GM23338 (cell line): ENCODE measurements at places on chromosomes 5 and 9. TPM values are rescaled to one million over a fixed set of nuclear protein-coding genes. Genes with fewer than 3 reads are reported as not detected.
A peak's percentile ranks its signal among the peaks of the same experiment; 100 is the strongest.

CFAP77 gene
- 0.97 and 2.1 TPM in 2 replicates for total RNA-seq

NME5 gene
- not detected in 2 replicates for total RNA-seq

PCDHGB1 gene
- 8.9 and 9.1 TPM in 2 replicates for total RNA-seq

PLCXD3 gene
- 0.03 TPM in 1 of 2 replicates, not detected in the other for total RNA-seq

ANKRD34B gene
- total RNA-seq = 1.5 and 2.9 TPM in 2 replicates

GRM6 gene
- total RNA-seq = not detected in 2 replicates

SLC31A2 gene
- 1.3 and 3.8 TPM in 2 replicates for total RNA-seq

LCN1 gene
- not detected in 2 replicates for total RNA-seq

SH3GL2 gene
- 7.0 and 8.6 TPM in 2 replicates for total RNA-seq

DNA sequence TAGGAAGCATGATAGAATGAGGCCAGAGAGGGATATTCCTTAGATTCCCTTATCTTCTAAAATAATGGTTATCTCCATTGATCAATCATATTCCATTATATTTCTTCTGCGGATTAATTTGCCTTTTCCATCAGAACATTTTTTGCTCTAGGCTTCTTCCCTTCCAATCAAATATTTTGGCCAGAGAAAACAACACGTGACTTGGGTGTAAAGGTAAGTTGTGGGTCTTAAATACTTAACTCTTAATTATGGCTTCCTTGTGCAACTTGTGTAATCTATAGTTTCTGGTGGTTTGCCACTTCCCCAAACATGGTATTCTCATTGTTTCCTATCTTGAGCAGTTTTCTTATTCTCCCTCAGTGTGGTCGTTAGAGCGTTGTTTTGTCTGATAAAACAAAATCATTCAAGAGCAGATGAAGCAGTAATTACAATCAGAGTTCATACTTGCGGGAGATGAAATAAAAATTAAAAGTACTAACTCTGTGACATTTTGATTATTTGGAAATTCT lies 889.3 kb downstream of the MAT2B start:
- DNase-seq = no peak

DNA sequence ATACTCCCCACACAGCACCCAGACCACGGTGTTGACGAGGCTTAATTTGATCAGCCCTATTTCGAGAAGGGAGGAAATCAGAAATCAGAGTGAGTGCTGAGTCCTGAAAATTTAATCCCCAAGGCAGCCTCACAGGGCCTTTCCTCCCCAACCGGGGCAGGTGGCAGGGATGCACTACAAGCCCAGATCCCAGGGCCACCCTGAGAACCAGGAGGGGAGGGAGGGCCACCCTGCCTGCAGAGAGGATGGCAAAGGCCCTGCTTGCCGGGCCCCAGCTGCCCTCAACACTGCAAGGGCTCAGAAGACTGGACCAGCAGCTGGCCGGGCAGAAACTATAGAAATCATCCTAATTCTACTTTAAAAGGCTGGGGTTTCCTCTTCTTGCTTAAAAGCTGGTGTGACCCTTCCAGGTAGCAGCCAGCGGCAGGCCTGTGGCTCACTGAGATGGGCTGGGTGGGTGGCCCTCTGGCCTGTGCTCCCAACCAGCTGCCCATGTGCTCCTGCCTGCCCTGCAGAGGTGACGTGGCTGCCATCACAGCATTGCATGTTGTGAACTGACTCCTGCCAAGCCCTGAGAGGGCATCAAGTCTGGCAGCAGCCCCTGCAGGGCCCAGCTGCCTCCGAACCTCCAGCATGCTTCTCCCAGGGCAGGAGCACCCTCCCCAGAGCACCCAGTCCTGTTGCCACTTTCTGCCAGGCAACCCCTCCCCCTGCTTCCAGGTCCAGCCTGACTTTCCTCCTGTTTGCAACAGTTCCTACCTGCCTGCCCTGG lies 122.8 kb downstream of the ADAMTS2 start:
- DNase-seq = no peak

- no peak for DNase-seq
These were observed 85.2 kb downstream of the CYFIP2 start for GRCh38 chr5:157350939-157351801.

GRCh38 chr9:6645355-6646292 lies at the start of gene GLDC:
Gene GLDC (minus strand): TSS chr9:6645729. CDS start chr9:6645499, 230 bp downstream.
- DNase-seq = peak; percentile 97

DNA sequence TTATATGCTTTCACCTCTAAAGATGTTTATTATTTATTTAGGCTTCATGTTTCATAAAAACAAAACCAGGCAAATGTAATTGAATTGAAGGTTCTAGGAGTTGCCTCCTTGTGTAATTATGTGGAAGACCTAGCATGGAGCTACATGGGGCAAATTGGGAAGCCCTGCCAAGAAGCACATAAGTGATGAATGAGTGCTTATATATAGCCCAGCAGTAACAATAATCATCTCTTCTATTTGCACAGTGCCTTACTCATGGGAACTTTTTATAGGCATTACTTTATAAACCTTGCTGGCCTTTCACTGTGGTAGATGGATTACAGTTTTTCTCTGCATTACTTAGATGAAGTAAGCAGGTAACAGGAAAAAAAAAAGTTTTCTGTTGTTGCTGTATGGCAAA lies 40.0 kb upstream of the GRAMD2B start:
- no peak for DNase-seq

- DNase-seq = no peak
These were observed 65.7 kb upstream of the ATG10 start for GRCh38 chr5:81906086-81906485.

- peak; percentile 19 for DNase-seq
These were observed 65.2 kb downstream of the SREK1 start for GRCh38 chr5:66209350-66209749.

DNA sequence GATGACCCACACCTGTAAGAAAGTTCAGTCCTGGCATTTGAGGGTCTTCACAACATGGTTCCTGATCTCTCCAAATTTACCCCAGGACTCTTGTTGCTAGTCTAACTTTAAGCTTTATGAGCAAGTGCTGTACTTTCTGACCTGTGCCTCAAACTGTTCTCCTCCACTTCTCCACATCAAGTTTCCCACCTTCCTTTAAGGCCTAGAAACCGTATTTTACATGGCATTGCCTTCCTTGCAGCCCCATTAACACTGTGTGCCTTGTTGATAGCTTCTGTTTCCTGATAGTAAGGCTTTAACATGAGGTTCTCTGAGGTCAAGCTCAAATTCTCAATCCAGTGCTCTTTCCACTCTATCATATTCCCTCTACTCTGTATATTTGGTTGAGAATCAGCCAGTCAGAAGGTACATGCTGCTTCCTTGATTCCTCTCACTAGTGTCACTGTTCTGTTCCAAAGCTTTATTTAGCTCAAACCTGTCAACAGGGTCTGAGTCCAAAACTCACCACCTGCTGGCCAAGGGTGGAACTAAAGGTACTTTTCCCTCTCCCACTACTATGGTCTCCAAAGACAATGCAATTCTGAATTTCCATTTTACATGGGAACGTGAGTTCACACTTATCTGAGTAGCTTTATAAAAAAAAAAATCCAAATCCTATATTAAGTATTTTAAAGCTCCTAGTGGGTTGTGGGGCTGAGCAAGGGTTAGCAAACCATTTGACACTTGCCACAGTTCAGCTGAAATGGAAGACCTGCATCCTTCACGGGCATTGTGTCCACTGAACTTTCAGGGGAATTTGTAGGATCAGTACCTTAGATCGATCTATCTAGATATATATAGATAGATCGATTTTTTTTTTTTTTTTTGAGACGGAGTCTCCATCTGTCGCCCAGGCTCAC lies 21.1 kb downstream of the VCP start:
- peak; percentile 87 for DNase-seq

DNA sequence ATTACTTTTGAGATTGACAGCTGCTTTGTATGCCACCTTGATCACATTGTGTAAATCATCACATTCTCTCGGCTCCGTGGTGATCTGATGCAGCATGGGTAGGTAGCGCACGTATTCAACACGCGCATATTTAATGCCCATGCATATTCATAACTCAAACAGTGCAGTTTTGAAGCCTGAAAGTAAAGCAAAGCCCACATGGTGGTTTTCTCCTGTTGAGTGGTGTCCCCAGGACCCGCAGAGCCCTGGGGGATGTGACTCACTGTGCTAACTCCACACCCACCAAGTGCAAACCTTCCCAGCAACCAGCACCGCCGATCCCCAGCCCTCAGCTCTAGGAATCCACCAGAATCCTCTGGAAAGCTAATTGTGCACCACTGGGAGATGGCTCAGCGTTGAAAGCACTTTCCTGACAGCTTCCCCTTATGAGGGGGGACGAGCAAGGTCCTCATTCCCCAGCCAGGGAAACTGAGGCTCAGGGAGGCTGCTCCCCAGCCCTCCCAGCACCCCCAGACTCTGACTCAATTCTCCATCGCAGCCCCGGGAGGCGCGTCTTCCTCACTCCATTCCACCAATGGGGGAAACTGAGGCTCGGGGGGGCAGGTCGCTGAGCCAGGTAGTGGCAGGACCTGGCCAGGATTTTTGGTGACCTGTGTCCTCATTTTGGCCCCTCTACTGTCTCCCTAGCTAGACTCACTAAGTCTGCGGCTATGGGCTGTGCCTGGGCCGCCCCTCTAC lies 46.4 kb downstream of the SARDH start:
- DNase-seq = no peak

- no peak for DNase-seq
These were observed 4.8 kb upstream of the ENTPD8 start for GRCh38 chr9:137445930-137446431.

GRCh38 chr5:90644132-90644531 lies 85.5 kb downstream of the ADGRV1 start:
- DNase-seq = no peak

- no peak for DNase-seq
These were observed 452.7 kb downstream of the BNC2 start for GRCh38 chr9:16417749-16418148.

- no peak for DNase-seq
These were observed 156.8 kb downstream of the SEMA5A start for GRCh38 chr5:9388941-9389674.

GRCh38 chr5:175290379-175290778 lies 153.6 kb downstream of the DRD1 start:
- no peak for DNase-seq

- no peak for DNase-seq
These were observed 56.9 kb downstream of the PDE6A start for GRCh38 chr5:149887622-149888183.

DNA sequence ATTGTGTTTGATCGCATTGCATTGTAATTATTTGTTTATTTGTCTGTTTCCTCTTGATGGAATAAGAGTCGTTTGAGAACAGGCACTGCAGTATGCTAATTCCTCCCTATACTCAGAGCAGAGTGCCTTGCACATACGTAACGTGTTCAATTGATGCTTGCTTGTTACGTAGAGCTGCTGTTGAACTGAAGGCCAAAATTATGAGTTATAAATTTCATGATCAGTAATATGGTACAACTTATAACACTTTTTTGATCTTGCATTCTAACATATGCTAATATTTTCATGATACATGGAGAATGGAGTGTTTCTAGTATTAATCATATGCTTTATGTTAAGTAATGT lies 26.5 kb upstream of the LIFR start:
- no peak for DNase-seq

DNA sequence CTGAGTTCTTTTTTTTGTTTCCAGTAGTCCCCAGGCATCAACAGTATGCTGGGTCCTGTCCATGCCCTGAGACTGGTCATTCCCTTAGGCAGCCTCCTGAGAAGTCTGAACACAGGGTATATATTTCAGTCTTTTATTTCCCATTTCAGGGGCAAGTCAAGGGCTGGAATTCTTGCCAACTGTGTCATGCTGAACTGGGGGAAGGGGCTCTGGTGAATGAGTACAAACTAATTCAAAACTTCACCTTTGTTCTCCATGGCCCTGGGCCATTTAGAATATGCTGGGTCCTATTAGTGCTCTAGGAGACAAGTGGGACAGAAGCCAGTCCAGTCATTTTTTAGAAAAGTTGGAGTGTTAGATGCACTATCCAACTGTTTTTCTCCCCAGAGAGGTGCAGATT lies 170.3 kb downstream of the TMC1 start:
- no peak for DNase-seq
